ENCODE measurements at places on chromosomes 16 and 17.

DNA sequence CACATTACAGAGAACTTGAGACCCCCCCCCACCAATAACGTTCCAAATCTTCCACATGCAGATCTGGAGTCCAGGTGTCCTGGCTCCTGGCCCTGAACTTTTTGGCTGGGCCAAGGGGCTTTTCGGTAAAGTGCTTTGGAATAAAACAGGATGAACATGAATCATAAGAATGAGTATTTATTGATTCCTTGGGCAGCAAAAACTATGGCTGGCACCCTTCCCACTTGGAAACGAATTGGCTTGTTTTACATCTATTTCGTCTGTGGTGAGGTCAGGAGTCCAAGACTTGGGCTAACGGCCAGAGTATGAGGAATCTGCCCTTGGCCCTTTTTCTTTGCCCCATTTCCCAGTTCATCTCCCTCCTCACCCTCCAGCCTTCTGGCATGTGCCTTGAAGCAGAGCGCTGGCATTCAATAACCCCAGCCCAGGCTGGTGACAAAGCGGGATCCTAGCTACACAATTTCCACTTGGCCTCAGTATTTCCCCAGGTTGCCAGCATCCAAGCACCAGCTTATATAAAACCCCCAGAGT lies 4.1 kb upstream of the UBTF start:
- no peak for DNase-seq

GRCh38 chr17:37098152-37098551 lies 149.4 kb downstream of the AATF start:
- DNase-seq, result no peak

DNA sequence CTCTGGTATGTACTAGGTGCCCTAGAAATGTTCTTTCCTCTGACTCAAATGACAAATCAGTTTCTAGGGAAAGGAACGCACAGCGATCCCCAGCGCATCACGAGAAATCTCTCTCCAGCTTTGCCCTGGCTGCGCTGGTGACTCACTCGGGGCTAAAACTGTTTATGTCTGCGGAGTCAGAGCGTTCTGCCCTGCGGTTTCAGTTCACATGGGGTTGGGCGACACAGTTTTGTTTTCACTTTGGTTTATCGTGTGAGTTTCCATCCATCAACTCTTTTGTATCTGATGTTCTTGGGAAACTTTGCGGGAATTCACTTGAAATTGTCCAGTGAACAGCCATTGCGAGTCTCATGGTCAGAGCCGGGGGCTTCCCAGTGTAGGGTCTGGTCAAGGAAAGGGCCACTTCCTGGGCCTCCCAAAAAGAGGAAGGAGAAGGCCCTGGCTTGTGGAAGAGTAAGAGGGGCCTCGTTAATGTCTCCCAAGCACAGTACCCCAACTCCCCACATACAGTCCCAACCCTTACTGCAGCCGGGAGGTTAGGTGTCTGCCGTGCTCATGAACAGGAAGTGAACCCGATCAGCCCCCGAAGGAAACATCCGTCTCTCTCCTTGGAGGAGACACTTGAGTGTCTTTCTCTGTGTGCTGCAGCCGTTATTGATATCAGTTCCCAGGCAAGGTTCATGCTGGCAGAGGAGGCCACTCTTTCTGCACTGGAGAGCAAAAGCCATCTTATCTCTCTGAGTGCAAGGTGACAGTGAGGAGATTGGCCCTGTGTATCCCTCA lies 643.2 kb downstream of the WWOX start:
- peak; percentile 12 for DNase-seq

GRCh38 chr17:68353111-68353521 lies 61.8 kb downstream of the ARSG start:
- peak; percentile 8 for DNase-seq
